ENCODE measurements at places on chromosomes 6 and 20. TPM values are rescaled to one million over a fixed set of nuclear protein-coding genes. Genes with fewer than 3 reads are reported as not detected.

DNA sequence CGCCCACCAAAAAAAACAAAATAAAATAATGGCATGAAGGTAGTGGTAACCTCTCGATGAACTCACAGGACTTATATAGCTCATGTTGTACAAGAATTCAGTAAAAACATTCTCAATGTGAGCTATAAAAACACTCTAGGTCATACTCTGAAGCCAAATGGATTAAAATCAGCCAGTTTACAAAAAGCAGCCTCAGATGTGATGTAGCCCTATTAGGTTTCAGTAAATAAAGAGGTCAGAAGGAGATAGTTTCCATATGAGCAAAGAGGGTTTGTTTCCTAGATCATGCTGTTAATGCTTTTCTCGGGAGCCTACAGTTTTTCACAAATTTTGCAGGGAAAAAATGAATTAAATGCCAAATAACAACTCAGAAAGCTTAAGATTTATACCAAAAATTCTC is 319.5 kb upstream of the HSF2 start:
- DNase-seq: no peak

GRCh38 chr6:34926655-34927054 is 37.6 kb downstream of the ANKS1A start:
- DNase-seq: no peak

DNA sequence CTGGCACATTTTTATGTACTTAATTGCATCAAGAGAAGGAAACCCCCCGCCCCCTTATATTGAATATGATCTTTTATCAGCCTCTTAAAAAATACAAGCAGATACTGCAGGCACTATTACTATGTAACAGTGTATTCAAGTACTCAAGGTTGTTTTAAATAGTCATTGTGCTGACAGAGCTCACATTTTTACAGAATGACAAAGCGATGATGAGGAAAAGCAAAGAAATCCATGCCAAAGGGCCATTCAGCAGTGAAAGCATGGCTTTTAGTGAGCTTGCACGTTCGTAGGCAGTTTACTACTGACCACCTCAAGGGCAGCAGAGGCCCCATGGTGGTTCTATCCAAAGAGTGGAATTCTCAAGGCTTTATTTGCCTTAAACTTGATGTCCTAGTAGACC is 146.8 kb downstream of the RPS12 start:
- DNase-seq: no peak

- no peak for DNase-seq
Measured at GRCh38 chr6:80356000-80356399, 249.5 kb downstream of the BCKDHB start.

DNA sequence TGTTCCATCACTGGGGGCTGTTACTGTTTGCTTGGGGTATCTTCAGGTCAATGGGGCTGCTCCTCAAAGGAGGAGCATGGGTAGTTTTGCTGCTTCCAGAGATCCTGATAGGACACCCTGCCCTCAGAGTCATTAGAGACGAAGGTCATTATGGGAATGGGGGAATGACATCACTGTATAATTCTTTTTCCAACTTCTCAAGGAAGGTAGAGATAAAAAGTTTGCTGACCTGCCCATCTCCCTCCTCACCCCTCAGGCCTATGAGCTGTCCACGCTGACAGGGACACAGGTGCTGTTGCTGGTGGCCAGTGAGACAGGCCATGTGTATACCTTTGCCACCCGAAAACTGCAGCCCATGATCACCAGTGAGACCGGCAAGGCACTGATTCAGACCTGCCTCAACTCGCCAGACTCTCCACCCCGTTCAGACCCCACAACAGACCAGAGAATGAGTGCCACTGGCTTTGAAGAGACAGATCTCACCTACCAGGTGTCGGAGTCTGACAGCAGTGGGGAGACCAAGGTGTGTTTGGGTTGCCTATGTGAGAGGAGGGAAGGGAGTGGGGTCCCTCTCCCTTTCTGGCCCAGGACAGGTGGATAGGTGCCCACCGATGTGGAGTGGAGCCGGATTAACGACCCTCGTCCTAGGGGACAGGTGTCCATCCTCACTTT is 2.7 kb downstream of the SRF start:
- DNase-seq: no peak

DNA sequence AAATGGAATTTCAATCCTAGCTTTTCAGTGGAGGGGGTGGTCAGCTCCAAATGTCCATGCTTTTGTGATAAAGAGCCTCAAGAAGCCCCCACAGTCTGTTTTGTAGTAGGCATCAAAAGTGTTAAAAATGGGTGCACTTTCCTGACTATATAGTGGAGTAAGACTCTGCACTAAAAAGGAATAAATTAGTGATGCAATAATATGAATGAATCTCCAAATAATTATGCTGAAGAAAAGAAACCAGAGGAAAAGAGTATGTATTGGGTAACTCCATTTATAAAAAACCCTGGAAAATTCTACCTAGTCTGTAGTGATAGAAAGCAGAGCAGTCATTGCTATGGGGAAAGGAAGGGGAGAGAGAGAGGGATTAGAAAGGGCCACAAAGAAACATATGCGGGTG is 310.4 kb upstream of the SUPT3H start:
- no peak for DNase-seq

DNA sequence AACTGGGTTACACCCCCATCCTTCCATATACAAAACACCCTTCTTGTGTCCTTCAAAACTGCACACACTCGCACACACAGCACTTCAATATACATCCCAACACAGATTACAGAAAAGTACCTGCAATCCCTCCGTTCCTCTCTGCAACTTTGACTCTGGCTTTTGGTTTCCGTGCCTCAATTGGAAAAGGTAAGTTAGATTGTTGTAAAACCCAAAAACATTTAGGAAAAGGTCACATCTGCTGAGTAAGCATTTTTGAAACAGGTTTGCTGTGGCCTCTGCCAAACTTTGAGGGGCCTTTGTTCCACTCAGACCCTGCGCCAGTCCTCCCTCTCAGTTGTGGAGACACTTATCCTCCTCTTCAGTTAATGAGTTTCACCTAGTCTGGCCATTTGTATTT is 4.2 kb downstream of the NKX2-4 start:
- DNase-seq: no peak

The KCNK5 gene
- total RNA-seq: 19.8 TPM

Data from Caco-2 (cell line).